ENCODE measurements at places on chromosomes 3 and 15.

GRCh38 chr3:68306571-68306970, 625.8 kb downstream of the TAFA4 start:
- peak; percentile 6 for DNase-seq

DNA sequence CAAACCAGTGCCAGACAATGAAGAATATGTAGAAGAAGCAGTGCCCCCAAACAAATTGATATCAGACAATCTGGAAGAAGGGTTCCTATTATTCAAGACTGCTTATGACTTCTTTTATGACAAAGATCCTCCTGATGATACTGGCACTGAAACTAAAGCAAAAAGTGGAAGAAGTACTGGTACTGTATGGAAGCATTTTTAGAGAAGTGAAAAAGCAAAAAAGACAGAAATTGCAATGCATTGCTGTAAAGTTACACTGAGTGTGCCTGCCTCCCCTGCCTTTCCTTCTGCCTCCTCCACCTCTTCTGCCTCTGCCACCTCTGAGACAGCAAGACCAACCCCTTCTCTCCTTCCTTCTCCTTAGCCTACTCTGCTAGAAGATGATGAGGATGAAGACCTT, 167.6 kb downstream of the PLCL2 start:
- DNase-seq, result no peak

DNA sequence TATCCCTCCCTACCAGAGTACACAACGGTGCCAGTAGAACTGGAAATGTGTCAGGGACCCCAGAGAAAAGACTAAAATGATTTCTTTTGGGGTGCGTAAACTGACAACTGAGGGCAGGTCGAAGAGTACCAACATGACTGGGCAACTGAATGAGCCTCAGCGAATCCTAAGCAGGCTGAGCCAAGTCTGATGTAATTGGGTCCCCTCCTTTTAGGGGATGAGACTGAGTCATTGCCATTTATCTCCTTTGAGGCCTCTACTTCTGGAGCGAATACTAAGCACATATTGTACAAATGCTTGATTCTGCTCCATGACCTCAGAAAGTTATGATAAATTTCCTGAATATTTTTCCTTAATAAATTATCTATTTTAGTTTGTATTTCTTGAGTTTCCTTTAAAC, 17.3 kb upstream of the GPR156 start:
- no peak for DNase-seq

- DNase-seq, result no peak
Measured at GRCh38 chr3:86708893-86709292, 282.1 kb downstream of the VGLL3 start.

- no peak for DNase-seq
Measured at GRCh38 chr3:175737646-175738572, 878.8 kb downstream of the NAALADL2 start.

DNA sequence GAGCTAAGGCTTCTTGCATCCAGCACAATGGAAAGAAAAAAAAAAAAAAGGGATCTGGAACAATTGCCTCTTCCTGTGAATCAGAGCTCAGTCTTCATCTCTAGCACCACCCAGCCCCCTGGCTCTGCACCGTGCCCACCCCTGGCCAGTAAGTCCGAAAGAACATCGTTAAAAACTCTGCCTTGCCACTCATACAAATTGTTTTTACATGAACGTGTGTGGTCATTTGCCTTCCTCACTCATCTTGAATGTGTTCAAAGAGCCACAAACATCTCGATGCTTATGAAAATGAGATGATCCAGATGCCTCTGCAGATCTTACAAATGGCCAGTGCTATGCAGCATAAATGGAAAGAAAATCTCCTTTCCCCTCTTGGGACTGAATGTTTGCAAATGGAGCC, 400.0 kb upstream of the PPP2R3A start:
- DNase-seq, result no peak

DNA sequence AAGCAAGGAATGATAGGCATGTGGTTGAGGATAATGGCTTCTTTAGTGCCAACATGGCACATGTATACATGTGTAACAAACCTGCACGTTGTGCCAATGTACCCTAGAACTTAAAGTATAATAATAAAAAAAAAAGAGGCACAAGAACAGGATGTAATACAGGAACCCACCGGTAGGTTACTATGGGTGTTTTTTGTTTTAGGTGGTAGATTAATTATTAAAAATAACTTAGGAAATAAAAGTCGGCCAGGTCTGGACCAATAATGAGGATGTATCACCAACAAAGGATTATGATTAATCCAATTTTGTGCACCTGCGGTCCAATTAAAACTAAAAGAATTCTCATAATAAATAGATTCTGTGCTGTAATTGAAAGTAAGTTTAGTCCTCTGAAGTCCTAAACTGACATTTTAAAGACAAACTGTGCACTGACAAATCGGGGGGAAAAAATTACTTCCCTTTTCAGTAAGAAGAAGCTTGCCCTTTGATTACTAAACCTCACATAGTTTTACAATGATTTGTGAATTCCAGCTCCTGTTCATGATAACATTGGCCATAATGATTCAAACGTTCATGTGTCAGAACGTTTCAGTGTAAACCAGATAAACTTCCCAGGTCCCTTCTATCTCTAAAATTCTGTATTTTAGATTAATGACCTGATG, 62.2 kb downstream of the CASR start:
- no peak for DNase-seq

- DNase-seq, result no peak
Measured at GRCh38 chr3:55903680-55904079, 416.6 kb upstream of the WNT5A start.

DNA sequence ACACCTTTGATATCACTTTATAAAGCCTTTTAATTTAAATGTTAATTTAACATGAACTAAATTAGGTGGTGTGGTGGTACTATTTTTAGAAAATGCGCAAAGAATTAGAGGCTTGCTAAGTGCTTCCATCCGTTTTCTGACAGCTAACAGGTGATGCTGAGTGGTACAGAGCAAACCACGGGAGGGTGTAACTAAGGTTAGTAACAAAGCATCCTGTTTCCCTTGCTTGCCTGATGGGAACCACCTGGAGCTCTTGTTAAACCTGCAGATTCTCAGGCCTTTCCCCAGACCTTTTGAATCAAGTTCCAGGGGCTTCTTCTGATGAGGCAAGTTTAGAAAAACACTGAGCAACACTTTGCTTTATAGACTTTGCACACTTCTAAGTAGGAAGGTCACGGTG, 101.0 kb downstream of the ATG7 start:
- DNase-seq, result no peak

DNA sequence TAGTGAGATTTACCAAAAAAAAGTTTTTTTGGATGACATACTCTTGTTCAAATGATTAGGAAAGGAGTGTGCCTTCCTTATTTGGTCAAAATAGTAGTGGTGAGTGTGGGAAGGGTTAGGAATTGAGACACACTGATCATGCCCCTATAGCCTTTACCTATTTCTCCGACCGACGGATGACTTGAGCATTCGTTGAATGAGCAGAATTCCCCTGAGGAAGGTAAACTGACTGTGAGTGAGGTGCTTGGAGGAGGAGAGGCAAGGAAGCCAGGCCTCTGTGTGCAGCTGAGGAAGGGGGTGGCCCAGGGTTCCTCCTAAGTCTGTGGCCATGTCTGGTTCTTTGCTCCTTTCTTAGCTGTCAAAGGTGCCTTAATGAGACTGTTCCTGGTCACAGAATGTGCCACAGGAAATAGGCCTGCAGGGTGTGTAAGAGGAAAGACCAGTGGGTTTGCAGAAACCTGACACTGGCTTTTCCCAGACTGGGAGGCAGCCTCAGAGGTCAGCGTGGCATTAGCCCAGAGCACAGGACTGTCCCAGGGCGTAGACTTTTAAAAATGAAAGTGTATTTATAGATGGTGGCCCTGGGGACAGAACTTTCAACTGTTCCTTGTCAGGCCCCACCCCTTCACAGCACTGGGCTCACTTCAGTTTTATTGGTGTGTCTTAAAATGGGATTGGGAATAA, 307.7 kb upstream of the C2CD4B start:
- DNase-seq, result no peak

DNA sequence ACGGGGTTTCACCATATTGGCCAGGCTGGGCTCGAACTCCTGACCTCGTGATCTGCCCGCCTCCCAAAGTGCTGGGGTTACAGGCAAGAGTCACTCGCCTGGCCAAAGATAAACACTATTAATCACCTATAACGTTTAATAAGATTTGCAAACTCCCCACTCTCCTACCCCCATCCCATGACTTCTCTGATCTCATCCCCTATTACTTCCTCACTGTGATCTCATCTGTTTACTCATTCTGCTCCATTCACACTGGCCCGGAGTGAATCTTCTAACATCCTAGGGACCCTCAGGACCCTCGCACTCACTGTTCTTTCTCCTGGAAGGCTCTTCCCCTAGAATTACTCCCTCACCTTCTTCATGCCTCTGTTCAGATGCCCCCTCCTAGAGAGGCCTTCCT, 78.9 kb downstream of the DGKG start:
- DNase-seq, result no peak

GRCh38 chr3:116129187-116129946, 315.9 kb downstream of the LSAMP start:
- DNase-seq, result no peak

GRCh38 chr15:81023483-81024264, 23.0 kb downstream of the TLNRD1 start:
- no peak for DNase-seq

- no peak for DNase-seq
Measured at GRCh38 chr3:144556392-144556791, 584.8 kb downstream of the DIPK2A start.

DNA sequence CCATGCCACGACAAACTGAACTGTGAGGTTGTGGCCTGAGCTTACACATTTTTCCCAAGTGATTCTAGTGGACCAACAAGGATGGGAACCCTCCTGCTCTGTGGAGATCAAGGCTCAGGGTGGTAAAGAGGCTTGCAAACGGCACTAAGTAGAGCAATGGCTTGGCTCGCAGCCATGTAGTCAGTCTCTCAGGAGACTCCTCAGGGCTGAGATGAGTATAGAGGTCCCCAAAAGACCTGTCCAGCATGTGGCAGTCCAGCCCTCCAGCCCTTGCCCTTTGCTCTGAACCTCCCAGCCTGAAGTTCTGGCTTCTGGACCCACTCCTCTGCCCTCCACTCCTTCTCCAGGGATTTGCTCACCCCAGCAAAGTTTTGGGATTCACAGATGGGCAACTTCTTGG, 8.3 kb upstream of the CAMP start:
- DNase-seq, result no peak

- DNase-seq, result no peak
Measured at GRCh38 chr15:87672309-87673288, 583.9 kb downstream of the NTRK3 start.

- no peak for DNase-seq
Measured at GRCh38 chr15:101308604-101309435, 13.8 kb upstream of the SNRPA1 start.
